Pulmonary artery endothelial cell (primary cell): ENCODE measurements at places on chromosomes 2 and 18. TPM values are rescaled to one million over a fixed set of nuclear protein-coding genes. Genes with fewer than 3 reads are reported as not detected.

GRCh38 chr18:73752546-73752945 lies 395.1 kb downstream of the FBXO15 start:
- no peak for DNase-seq

DNA sequence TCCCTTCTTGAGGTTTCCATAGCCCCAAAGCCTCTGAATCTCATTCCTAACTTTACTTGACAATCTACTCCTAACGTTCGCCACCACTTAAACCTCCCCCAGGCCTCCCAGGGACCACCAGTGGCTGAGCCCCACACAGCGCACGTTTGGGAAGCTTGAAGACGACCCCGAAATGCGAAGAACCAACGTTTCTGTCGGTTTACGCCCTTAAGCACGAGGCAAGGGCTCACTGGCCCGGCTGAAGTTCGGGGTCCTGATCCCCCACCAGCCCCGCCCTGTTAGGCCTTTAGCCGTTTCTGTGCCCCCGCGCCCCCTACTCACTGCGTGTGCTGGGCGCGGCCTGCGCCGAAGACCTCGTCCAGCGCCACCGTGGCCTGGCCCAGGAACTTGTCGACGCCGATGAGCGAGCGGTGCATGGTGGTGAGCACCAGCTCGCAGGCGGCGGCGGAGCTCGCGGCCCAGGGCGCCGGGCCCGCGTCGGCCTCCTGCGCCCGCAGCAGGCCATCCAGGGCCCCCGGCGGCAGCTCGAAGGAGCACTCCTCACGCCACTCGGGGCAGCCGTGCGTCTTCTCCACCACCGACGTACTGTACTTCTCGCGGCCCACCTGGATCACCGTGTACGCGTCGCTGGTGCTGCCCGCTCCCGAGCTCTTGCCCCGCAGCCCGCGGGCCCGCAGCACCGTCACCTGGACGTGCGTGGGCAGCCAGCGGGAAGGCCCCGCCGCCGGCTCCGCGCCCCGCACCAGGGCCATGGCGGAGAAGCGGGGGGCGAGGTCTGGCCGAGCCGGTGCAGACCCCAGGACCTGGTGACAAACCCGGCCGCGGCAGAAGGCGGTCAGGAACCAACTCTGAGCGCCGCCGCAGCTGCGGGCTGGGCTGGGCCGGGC lies 479 bp downstream of the RAB11FIP5 start:
- no peak for DNase-seq

DNA sequence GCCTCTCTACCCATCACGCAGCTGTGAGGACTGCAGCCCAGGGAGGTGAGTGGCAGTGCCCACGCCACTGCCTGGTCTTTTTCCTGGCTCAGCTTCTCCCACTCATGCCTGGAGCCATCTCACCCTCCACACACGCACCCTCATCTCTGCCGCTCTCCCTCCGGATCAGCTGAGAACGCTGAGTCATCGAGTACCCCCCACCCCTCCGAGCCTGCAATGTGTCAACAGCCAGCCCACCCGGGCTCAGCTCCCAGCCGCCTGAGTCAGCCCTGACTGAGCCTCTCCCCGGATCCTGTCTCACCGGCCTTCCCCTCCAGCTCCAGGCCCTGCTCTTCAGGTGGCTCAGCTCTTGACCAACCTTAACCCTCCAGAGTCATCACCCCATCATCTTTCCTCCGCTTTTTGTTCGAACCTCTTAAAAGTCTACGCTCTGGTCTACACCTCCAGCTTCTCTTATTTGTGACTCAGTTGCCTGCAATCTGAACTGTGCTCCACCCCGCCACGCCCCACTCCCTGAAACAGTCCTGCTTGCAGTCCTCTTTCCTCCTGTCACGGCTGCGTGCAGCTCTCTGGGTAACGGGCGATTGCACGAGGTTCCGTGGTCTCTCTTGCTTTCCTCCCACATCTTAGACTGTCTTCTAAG lies 94.4 kb upstream of the ASAP2 start:
- DNase-seq: no peak

DNA sequence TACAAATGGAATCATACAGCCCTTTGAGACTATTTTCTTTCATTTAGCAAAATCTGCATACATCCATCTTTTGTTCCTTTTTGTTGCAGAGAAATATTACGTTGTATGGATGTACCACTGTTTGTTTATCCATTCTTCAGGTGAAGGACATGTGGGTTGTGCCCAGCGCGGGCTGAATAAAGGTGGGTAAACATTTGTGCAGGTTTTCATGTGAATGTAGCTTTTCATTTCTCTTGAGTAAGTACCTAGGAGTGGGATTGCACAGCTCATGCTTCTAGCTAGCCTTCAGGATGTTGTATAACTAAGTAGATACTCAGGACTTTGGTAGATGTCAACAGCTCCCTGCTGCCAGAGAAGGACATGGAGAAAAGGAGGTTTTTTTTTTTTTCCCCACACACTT lies 50.6 kb upstream of the SPRED2 start:
- no peak for DNase-seq

DNA sequence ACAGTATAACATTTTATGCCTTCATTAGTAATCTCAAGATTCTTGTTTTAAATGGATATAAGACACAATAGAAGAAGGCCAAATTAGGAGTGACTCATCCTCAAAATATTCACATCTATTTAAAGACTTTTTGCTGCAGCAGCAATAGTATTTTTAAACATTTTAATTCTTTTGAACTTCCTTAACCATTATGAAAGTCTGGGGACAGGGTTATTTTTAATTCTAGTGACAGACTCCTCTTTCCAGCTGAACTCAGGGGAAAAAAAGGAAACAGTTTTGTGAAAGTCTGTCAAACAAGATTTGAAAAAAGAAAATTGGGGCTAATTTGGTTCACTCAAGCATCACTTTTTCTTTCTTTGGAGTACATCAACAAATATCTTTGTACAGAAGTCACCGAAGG lies 541.8 kb downstream of the NUP35 start:
- no peak for DNase-seq

DNA sequence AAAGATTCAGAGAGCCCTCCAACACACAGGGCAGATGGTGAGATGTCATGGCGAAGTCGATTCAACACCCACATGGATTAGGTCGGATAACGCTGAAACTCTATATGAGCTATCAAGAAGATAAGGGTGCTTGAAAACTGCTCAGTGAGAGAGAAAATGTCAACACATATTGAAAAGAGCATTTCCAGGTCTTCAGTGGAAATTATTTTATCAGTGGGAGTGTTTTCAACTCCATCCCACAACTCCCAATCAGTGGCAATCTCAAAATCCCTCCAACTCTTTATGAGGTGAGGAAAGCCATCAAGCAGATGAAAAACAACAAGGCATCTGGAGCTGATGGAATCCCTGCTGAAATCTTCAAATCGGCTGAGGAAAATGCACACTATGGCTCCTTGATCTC lies 104.5 kb upstream of the KLHL14 start:
- no peak for DNase-seq

GRCh38 chr2:149420053-149420963 lies 89.9 kb downstream of the LYPD6 start:
- no peak for DNase-seq

DNA sequence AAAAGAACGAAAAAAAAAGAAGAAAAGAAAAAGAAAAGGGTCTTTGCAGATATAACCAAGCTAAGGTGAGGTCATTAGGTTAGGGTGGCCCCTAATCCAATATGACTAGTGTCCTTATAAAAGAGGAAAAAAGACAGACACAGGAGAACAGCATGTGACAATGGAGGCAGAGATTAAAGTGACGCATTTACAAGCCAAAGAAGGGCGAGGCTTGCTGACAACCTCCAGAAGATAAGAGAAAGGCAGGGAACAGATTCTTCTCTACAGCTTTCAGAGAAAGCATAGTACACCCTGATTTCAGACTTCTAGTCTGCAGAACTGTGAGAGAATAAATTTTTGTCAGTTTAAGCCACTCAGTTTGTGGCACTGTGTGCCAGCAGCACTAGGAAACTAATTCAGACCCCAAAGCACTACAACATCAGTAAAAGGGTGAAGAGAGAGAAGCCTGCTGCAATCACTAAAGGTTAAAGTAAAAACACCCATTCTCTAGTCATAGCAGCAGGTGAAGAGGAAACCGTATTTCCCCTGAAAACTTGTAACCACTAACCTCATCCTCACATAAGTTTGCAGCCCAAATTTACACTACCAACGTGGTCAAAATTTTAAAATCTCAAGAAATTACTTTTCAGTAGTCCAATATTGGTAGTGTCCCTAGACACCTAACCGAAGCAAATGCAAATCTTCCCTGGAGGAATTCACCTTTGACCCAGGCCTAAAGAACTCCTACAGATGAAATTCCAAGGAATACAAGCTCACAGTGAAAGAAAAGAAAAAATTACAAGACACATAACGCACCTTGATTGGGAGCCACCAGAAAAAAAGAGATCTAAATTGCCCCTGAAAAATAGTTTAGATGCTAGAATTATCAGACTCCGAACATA lies 17.5 kb downstream of the REEP1 start:
- no peak for DNase-seq

DNA sequence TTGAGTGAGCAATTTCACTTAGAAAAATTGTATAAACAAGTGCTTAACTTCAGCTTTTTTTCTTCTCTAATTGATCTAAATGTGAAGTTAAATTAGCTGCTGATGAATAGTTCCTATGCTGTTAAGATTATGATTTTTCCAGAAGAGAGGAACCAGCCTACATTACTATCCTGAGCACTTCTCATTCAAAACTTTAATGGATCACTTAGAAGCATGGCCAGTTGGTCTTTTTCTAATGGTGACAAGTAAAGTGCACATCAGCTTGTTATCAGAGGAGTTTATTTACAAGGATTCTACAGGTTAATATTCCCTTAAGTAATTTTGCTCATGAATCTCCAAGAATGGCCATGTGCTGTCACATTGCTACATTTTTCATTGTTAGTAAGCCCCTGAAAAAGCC lies 37.1 kb downstream of the DCC start:
- DNase-seq: no peak

DNA sequence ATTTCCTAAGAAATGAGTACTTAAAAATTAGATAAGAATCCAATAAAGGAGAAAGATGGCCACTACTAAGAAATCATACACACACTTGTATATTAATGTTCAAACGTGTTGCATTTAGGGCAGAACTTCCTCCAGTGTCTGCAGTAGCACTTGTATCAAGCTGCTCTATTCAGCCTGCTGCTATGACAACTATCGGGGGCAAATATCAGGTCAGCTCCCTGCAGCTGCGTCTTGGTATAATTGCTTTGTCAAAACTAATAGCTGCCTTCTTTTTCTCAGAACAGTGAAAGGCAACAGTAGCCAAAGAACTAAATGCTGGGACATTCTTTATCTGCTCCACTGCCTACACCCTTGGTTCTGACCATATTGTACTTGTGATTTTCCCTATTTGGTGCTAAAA lies 300.7 kb downstream of the NOL4 start:
- no peak for DNase-seq

GRCh38 chr2:109607766-109608165 lies 6.0 kb downstream of the SEPTIN10 start:
- no peak for DNase-seq

DNA sequence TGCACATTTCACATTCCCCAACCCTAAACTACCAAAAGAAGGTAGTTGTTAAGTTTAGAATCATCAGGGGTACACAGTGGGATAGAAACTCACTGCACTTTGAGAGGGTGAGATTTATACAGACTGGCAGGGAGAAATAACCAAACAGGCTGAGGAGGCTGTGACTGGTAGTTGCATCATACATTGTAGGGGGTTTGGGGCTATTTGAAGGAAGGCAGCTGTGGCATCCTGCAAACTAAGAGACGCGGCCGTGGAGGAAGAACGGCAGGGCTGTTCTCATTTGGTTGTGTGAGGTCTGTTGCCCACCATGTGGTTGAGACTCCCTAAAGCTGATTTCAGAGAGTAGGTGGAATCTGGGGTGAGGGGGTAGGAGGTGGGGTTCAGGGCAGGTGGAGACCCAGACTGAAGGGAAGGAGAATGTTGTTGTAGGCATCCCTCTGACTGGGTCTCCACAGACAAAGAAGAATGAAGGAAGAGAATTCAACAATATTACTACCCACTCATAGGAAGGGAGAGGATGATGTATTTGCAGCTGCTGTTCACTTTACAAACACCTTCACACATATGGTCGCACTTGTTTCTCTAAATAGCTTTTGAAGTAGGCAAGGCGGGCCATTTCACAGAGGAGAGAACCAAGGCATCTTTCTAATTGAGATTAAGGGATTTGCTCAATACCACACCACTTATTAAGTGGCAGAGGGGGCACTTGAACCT lies 170.9 kb upstream of the SIX2 start:
- no peak for DNase-seq

- DNase-seq: no peak
These were observed 428 bp downstream of the TCF4 start for GRCh38 chr18:55587418-55588110.

DNA sequence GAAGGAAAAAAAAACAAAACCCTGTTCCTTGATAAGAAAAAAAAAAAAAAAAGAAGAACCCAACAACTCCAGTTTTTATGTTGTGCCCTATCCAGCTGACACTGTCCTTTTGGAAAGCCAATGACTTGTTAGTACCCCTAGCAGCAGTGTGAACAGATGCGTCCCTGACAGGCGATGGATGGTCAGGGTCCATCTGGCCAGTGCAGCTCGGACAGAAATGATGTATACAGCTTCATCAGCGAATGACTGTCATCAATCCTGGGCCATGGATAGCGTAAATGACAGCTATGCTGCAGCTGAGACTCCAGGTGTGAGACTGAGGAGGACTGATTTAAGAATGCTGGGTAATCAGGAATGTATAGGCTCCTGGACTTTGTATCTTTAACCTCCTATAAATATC lies 318.8 kb upstream of the FIGN start:
- no peak for DNase-seq

- DNase-seq: no peak
These were observed 21.6 kb downstream of the GPR55 start for GRCh38 chr2:230903231-230904150.

DNA sequence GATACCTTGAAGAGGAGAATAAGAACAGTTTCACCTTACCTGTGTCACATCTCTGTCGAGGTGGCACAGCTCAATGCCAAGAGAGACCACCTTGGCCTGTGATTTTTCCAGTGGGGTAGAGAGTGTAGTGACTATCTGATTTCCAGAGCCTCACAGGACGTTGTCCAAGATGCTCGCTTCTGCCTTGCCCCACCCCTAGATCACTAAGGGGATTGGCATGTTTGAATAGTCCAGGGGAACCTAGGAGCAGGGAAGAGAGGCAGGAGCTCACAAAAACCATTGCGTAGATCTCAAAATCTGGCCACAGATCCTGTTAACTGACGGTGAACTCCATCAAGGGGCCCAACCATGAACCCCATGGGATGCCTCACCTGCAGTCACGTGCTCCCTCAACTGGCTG lies 24.2 kb downstream of the TMEM178A start:
- no peak for DNase-seq

The PRSS56 gene
- total RNA-seq: not detected in 2 replicates

The TUBA3E gene
- total RNA-seq: not detected in 2 replicates

The STPG4 gene
- 0.11 TPM in 1 of 2 replicates, not detected in the other for total RNA-seq

The CSRNP3 gene
- not detected in 2 replicates for total RNA-seq

The CARF gene
- 1.8 and 2.4 TPM in 2 replicates for total RNA-seq

The TLX2 gene
- not detected in 2 replicates for total RNA-seq

The ACKR3 gene
- 43.8 and 57.0 TPM in 2 replicates for total RNA-seq
